ENCODE measurements at places on chromosomes 4 and X.
A peak's percentile ranks its signal among the peaks of the same experiment; 100 is the strongest.

GRCh38 chr4:57100979-57101651, 9.1 kb downstream of the IGFBP7 start:
- DNase-seq, result no peak

- no peak for DNase-seq
Measured at GRCh38 chr4:8779490-8779932, 92.1 kb downstream of the HMX1 start.

DNA sequence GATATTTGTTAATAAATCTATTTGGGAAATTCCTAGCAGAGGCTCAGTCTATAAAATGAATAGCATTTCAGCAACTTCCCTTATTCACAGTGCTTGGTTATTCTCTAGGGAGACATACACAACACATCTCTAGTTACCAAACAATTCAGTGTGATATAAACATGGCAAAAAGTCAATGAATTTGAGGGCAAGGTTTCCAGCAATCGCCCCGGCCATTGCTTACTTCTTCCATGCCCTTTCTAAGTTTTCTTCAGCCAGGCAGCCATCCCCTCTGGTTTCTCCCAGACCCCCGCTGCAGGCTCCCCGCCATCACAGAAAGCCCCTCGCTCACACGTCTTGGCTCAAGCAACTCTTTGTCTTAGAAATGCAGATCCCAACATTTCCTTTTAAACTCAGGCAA, 4.4 kb downstream of the TLR7 start:
- DNase-seq, result no peak

DNA sequence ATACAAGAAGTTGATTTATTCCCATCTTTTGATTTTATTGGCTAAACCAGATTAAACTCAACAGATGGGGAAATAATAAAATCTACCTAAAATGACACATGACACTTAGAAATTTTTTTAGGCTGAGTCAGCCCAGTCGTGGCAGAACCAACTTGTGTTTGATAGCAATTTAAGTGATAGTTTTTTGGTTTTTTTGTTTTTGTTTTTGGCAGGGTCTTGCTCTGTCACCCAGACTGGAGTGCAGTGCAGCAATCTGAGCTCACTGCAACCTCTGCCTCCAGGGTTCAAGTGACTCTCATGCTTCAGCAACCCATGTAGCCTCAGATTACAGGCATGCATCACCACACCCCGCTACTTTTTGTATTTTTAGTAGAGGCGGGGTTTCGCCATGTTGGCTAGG, 370.3 kb upstream of the NOCT start:
- DNase-seq, result no peak

- DNase-seq, result no peak
Measured at GRCh38 chrX:40778861-40779575, 43.7 kb upstream of the MED14 start.

GRCh38 chr4:9949573-9949972, 71.7 kb downstream of the SLC2A9 start:
- peak; percentile 7 for DNase-seq

GRCh38 chr4:20676501-20677197, 23.6 kb upstream of the PACRGL start:
- DNase-seq, result no peak

GRCh38 chr4:62399242-62399641, 1199.1 kb downstream of the ADGRL3 start:
- DNase-seq, result no peak

DNA sequence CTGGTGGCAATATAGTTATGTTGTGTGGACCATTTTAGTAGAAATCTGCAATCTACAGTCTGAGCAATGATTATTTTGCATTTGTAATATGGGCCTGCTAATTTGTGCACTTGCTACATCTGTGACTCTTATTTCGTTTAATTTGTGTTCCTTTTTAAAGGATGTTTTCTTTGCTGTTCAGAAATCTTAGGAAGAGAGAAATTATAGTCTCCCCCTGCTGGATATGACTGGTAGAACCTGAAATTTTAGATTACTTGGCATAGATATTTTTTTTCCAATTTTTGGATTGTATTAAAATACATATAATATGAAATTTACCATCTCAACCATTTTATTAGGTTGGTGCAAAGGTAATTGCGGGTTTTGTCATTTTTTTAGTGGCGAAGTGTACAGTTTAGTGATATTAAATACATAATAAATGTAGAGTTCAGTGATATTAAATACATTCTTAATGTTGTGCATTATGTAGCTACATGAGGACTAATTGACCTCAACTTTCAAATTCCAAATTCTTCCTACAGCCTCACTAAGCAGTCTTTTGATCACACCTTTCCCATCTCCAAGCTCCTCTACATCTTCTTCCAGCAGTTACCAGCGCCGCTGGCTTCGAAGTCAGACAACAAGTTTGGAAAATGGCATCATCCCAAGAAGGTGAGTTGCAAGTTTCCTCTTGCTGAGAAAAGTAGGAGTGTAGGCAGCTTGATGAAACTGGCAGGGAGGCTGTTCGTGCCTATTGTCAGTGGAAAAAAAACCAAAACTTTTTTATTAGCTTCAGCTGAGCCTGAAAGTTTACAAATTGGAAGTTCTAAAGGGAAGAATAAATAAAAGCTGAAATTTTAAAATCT, 82.2 kb downstream of the FNIP2 start:
- DNase-seq, result no peak

DNA sequence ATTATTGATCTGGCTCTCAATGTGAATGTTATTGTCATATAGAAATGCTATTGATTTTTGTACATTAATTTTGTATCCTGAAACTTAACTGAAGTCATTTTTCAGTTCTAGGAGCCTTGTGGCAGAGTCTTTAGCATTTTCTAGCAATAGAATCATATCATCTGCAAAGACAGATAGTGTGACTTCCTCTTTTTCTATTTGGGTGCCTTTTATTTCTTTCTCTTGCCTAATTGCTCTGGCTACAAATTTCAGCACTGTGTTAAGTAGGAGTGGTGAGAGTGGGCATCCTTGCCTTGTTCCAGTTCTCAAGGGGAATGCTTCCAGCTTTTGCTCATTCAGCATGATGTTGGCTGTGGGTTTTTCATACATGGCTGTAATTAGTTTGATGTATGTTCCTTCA, 102.7 kb downstream of the SH3BGRL start:
- DNase-seq, result no peak

DNA sequence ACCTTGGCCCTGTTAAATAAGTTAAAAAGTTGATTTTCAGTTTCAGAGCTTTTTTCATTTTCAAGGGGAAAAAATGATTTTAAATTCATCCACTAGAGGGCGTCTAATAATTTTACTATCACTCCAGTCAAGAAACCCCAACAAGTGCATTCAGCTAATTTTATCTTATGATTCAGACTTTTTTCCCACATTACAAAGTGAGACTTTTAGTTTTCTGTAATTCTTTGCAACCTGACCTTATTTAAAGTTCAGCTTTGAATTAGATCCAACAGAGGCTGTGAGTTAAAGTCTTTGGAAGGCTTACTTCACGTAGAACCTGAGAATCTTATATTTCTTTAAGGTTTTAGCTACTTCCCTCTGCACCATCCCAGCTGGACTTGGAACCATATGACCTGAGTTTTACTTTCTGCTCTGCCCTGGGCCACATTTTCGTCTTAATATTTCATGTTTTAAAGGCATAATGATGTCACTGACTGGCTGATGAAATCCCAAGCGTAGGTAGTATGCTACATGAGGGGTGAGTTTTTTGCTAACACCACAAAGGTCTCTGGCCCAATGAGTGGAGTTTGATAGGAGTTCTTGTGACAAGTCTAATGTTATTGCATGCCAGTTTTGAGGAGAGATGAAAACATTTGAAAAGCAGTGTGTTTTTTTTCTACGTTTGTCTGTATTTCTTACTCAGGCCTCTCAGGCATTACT, 7.2 kb downstream of the GNRHR start:
- no peak for DNase-seq

DNA sequence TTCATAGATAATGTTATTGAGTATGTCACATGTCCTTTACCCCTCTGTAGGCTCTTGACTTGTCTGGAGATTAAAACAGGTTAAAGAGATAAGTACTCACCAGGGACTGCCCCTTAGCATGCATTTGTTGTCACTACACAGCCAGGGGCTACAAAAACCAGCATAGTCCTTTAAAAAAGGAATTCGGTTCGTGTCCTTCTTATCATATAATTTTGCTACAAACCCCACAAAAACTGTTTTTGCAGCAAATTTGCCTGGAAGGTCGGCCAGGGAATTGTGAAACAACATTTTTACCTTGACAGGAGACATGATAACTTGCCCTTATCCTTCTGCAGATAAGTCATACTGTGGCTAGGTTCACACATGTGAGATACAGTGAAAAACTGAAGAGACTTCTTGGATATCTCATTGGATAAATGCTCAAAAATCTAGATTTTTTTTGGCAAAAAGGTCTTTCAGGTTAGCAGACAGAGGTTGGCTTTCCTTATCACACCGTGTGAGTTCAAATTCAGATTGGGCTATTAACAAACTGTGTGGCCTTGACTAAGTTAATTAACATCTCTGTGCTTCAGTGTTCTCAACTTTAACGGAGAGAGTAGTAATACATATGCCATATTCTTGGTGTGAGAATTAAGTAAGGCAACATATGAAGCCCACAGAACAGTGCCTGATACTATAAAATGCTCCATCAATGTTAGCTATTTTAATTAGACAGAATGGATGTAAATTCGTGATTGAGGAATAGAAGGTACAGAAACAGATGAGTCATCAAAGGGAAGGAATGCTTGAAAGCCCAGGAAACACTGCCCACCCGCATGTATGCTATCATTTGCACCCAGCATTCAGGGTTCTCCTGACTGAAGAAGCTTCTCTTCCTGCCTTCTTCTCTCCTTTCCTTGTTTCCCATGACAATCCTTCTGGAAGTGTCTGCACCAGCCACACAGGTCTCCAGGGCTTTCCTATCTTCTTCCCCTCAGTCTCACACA, 30.0 kb downstream of the FAM9C start:
- DNase-seq, result no peak

- DNase-seq, result no peak
Measured at GRCh38 chr4:39032218-39033085, at the start of gene TMEM156. TMEM156 (minus strand) TSS chr4:39032409; CDS start chr4:39032313, 96 bp downstream.

DNA sequence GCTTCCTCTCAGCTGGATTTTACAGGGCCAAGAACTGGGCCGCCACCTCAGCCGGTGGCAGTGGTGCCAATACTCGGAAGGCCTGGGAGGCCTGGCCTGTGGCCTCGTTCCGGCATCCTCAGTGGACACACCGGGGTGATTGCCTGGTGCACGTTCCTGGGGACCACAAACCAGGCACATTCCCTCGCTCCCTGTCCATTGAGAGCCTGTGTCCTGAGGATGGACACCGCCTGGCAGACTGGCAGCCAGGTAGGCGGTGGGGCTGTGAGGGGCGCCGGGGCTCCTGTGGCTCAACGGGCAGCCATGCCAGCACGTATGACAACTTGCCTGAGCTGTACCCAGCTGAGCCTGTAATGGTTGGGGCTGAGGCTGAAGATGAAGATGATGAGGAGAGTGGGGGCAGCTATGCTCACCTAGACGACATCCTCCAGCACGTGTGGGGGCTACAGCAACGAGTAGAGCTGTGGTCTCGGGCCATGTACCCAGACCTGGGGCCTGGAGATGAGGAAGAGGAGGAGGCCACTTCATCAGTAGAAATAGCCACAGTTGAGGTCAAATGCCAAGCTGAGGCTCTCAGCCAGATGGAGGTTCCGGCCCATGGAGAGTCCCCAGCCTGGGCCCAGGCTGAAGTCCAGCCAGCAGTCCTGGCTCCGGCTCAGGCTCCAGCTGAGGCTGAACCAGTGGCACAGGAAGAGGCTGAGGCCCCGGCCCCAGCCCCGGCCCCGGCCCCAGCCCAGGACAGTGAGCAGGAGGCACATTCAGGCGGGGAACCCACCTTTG, 70.4 kb downstream of the STARD8 start:
- DNase-seq, result no peak

GRCh38 chr4:20592013-20592412, 108.2 kb upstream of the PACRGL start:
- no peak for DNase-seq

GRCh38 chr4:15010038-15010585, 7.8 kb downstream of the CPEB2 start:
- no peak for DNase-seq

GRCh38 chr4:128846063-128846462, 36.6 kb downstream of the JADE1 start:
- no peak for DNase-seq

- DNase-seq, result peak; percentile 29
Measured at GRCh38 chr4:8649631-8650361, 57.2 kb downstream of the CPZ start.

DNA sequence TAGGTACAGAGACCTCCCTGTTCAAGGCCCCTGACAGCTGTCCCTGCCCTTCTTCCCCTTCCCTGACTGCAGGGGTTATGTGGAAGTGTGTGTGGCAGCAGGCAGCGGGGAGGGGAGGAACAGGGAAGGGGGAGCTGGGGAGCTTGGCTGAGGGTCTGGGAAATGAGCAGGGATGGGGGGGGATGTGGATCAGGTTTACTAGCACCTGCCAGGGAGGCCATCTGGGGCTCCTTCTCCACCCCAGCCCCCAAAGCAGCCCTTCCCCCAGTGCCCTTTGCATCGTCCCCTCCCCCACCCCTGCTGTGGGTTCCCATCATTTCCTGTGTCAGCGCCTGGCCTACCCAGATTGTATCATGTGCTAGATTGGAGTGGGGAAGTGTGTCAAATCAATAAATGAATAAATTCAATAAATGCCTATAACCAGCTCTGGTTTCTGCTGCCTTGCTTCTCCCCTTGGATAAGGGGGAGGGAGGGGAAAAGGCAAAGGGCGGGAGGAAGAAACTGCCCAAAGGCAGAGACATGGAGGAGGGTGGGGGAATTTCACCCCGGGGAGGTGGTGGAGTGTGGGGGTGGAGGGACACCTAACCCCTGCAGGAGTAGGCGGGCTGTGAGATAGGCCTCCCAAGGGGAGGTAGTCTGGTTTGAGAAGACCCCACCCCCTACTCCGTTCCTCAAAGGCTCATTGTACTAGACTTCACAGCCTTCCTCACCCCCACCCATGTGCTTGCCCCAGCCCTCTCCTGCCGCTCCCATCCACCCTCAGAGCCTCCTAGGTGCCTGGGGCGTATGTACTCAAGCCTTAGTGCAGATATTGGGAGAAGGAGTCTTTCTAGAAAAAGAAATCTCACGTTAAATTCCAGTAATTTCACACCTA, 3.2 kb downstream of the CXorf65 start:
- peak; percentile 52 for DNase-seq

- DNase-seq, result no peak
Measured at GRCh38 chr4:150098214-150098613, 20.0 kb downstream of the DCLK2 start.

All from ureter (tissue), 1 donor.